Stimulated activated CD4-positive, alpha-beta T cell treated with anti-CD3 and anti-CD28 coated beads, Interleukin-12 subunit alpha, Interleukin-12 subunit beta, amount 100 ng/mL, for 48 hours (primary cell): ENCODE measurements at places on chromosomes 4 and X.

GRCh38 chrX:109374262-109374960, 107.5 kb downstream of the GUCY2F start:
- no peak for DNase-seq

GRCh38 chr4:23853986-23854660, 35.7 kb downstream of the PPARGC1A start:
- no peak for DNase-seq

- no peak for DNase-seq
These were observed 6.0 kb downstream of the SEL1L3 start for GRCh38 chr4:25856756-25857155.

- DNase-seq, result peak; percentile 39
These were observed 179.9 kb upstream of the PPP3CA start for GRCh38 chr4:101527188-101527587.

- DNase-seq, result no peak
These were observed 18.7 kb upstream of the CD40LG start for GRCh38 chrX:136629084-136629750.

- no peak for DNase-seq
These were observed 38.3 kb downstream of the LHFPL1 start for GRCh38 chrX:112641449-112641848.

GRCh38 chr4:174828845-174829701, at the start of gene GLRA3:
Gene GLRA3 (minus strand): TSS chr4:174829247. CDS start chr4:174828811, 436 bp downstream.
- no peak for DNase-seq

DNA sequence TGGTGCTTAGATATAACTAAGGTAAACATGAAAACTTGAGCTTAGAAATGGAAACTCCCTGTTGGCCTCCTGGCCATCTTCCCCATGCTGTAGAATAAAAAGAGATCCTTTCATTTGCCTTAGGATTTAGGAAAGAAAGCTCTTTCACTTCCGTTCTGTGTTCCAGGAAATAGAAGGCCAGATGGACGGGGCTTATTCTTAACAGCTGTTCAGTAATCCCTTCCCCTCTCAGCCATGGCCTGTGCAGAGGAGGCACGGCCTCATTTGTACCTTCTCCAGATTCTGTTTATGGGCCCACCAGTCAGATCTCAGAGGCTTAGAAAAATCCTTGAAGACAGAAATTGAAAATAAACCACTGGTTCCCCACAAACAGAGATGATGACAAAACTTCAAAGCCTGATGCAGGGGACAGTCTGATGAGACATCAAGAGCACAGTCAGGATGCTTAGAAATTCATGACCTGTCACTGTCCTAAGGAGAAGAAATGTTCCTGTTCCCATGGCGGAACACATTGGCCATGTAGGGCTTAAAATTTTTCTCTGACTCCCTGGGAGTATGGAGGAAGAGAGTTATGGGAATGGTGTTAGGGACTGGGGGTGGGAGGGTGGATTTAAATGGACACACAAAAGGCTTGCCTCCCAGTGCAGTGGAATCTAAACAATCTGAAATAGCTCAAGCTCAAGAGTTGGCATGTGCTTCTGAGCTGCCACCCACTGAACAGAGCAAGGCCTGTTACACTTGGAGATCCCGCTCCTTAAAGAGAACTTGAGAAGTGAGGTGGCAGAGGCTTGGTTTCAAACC, 188.8 kb downstream of the SOWAHB start:
- DNase-seq, result no peak

- no peak for DNase-seq
These were observed 660 bp downstream of the GEMIN8 start for GRCh38 chrX:14029039-14029424.

GRCh38 chr4:101599620-101600019, 190.9 kb upstream of the BANK1 start:
- no peak for DNase-seq

- no peak for DNase-seq
These were observed 322.0 kb upstream of the PPARGC1A start for GRCh38 chr4:24211856-24212255.

- DNase-seq, result no peak
These were observed 11.6 kb upstream of the BMP2K start for GRCh38 chr4:78764498-78764961.

GRCh38 chr4:27278615-27279375, 418.2 kb downstream of the STIM2 start:
- DNase-seq, result no peak

DNA sequence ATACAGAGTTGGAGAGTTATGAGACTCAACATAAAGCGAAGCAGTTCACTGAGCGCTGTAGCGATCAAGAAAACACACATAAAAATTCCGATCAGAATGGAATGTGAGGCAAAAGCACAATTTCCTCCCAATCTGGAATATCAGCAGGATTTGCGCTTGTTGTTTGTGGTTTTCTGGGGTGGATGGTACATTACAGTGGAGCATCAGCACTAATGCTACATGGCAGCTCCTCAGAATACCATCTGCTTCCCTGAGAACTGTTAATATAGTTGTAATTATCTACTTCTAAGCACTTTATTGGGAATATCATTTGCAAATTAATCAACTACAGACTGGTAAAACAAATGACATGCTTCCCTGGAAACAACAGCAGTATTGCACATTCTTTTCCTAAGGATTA, 324.1 kb upstream of the PPARGC1A start:
- DNase-seq, result no peak

DNA sequence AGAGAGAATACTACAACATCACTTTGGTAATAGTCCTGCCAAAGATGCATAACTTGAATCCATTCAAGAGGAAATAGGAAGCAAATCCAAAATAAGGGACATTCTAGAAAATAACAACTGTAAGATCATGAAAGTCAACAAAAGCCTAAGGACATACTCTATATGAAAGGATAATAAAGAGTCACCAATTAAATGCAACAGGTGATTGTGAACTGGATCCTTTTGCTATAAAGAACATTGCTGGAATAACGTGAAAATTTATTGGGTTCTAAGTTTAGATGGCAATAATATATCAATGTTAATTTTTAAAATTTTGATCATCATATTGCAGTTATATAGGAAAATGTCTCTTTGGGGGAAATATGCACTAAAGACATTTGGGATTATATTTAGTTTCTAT, 20.0 kb downstream of the BEX4 start:
- no peak for DNase-seq
